Common myeloid progenitor, CD34-positive (primary cell): ENCODE measurements at places on chromosomes 4 and X.

DNA sequence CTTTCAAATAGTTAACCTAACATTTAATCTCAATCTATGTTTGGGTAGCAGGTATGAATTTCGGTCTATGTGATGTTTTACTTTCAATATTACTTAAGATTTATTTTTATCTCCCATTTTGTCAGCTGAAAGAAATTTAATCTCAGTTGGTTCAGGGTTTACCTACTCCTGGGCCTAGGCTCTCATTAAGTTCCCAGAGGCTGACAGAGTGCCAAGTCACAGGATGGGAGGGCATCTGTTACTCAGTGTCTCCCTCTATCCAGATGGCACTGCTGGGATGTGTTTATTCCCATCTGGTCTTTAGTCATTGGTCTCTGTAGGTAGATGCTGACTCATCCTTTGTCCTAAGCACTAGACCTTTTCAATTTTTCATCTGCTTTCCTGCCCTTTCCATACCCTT is 129.4 kb upstream of the ARSJ start:
- no peak for DNase-seq

GRCh38 chr4:102430461-102430910 is 70.7 kb upstream of the NFKB1 start:
- DNase-seq: no peak

DNA sequence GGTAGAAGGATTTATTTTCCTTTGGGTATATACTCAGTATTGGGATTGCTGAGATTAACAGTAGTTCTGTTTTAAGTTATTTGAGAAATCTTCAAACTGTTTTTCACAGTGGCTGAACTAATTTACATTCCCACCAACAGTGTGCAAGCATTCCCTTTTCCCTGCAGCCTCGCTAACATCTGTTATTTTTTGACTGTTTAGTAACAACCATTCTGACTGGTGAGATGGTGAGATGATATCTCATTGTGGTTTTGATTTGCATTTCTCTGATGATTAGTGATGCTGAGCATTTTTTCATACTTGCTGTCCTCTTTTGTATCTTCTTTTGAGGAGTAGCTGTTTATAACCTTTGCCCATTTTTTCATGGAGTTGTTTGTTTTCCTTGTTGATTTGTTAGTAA is 457.8 kb downstream of the TRAM1L1 start:
- no peak for DNase-seq

DNA sequence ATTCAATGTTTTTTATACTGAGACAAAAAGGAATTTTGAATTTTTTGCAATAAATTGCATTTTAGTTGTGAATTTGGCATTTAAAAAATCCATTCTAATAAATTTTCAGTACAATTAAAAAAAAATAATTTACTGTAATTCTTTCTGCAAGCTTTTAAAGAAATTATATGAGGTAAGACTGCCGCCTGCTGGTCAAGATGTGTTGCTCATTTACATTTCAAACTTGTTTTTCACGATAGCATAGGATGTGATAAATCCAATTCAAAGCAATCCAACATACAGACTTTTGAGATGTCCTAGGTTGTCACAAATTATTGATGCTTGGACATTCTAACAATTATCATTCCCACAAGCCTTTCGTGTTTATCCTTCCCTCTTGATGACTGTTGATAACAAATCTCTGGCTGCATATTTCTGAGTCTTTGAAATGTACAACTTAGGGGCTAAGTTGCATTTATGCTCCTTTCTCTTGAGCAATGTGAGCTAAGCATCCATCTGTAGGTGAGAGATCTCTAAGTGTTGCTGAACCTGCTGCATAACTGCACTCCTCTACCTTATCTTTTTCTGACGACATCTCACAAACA is 21.7 kb upstream of the MFAP3L start:
- DNase-seq: peak; percentile 91

GRCh38 chrX:115560978-115561604 is at the start of gene PLS3:
TSS of gene PLS3 (plus strand) at chrX:115561174. CDS start at chrX:115610251, 49,077 bp downstream.
- DNase-seq: peak; percentile 79

GRCh38 chr4:14824189-14824588 is 178.1 kb upstream of the CPEB2 start:
- no peak for DNase-seq

- no peak for DNase-seq
Observed at GRCh38 chrX:108541286-108541685, 101.6 kb downstream of the COL4A5 start.

DNA sequence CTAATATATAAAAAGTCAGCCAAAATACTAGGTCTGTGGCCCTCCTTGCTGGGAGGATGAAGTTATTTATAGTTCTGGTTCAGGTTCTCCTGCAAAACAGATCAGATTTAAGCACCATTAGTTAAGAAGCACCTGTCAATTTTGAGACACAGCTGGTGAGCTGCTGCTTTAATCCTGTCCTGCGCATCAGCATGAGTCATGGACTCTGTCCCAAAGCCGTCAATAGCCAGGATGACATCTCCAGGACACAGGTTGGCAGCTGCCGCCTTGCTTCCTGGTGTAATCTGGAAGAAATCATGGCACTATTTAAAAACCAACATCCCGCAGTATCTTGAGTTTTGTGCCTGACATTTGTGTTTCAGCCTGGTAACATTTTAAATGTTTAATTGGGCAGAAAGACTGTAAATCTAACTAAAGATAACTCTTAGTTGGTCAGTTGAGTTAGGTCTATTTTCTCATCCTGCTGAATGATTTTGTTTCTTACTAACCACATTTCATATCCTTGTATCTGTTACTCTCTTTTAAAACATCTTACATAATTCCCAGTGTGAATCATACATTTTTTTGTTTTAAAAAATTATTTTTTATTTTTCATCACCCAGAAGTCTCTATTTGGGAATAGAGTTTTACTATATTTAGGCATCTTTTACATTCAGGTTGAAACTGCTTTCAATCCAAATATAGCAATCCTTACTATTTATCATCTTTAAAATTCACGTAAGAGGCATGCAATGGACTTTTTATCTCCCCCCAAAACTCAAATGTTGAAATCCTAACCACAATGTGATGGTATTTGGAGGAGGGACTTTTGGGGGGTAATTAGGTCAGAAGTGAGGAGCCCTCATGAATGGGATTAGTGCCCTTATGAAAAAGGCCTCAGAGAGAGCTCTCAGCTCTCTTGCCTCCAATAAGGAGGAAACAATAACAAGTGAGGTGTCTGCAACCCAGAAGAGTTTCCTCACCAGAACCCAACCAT is 10.1 kb downstream of the PDLIM3 start:
- no peak for DNase-seq

GRCh38 chrX:136823175-136823574 is 42.4 kb upstream of the ARHGEF6 start:
- no peak for DNase-seq

GRCh38 chr4:55770662-55771061 is 48.9 kb upstream of the EXOC1L start:
- no peak for DNase-seq

DNA sequence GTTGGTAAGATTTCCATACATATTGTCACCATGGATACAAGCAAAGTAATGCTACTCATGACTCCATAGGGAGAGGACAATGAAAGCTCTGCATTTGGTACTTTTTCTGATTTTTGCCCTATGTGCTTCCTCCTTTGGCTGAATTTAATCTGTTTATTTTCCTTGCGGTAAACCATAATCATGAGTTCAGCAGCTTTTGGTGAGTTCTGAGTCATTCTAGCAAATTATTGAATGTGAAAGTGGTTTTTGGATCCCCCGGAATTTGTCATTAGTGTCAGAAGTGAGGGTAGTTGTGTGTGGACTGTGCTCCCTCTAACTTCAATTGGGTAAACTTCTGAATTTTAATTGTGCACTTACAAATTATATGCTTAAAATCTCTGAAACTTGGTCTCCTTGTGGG is 170.3 kb downstream of the MOSPD2 start:
- DNase-seq: no peak

DNA sequence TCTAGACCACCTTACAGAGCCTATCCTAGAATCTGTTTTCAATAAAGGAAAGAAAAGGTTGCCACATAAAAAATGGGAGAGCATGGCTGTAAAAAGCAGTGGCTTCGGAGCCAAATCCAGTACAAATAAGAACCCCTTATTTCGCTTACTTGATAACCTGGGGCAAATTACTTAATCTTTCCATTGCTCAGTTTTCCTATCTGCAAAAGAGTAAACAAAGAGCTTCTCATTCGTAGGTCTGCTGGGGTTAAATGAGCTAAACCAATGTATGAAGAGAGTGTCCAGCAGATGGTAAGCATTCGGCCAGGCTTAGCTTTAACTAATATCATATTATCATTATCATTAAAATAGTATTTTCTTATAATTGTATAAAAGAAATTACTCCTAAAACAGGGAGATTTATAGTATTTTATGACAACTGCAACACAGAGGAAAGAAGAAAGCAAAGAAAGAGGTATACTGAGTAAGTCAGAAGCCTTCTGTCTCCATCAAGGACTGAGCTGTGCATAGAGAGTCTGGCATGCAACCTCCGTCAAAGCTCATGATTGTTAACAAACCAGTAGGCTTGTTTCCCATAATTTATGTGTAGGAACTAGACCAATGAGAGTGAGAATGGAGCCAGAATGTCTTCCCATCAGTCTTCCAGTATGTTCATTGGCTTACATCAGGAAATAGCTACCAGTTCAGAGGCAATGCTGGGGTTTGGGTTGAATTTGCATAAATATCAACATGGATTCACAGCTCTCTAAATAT is 364.9 kb downstream of the UNC5C start:
- DNase-seq: no peak

DNA sequence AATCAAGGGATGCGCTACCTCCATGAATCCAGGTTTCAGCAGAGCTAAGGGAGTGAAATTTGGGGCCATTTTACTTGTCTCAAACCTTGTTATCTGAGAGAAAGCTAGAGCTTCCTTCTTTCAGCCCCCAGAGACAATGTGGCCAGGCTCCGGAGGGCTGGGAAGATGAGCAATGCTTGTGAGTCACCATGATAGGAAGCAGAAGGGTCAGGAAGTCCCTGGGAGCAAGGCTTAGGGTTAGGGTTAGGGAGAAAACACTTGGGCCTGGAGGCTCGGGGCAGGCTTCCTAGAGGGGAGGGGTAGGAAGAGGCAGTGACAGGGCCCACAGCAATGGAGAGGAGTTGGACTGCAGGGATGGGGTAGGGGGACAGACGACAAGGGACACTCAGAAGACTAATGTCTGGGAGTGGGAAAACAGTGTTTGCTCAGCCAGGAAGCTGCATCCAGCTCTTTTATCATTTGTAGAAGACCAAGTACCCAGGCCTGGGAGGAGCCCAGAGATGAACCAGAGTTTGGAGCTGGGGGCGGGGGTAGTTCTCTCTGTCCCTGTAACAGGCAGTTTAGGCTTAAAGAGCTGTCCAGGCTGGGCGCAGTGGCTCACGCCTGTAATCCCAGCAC is 16.4 kb upstream of the PORCN start:
- DNase-seq: no peak

GRCh38 chr4:154928640-154929257 is 147.7 kb downstream of the RBM46 start:
- peak; percentile 7 for DNase-seq

- no peak for DNase-seq
Observed at GRCh38 chr4:128980816-128981326, 112.5 kb downstream of the SCLT1 start.

- DNase-seq: peak; percentile 6
Observed at GRCh38 chr4:40577588-40578253, 51.9 kb downstream of the RBM47 start.

DNA sequence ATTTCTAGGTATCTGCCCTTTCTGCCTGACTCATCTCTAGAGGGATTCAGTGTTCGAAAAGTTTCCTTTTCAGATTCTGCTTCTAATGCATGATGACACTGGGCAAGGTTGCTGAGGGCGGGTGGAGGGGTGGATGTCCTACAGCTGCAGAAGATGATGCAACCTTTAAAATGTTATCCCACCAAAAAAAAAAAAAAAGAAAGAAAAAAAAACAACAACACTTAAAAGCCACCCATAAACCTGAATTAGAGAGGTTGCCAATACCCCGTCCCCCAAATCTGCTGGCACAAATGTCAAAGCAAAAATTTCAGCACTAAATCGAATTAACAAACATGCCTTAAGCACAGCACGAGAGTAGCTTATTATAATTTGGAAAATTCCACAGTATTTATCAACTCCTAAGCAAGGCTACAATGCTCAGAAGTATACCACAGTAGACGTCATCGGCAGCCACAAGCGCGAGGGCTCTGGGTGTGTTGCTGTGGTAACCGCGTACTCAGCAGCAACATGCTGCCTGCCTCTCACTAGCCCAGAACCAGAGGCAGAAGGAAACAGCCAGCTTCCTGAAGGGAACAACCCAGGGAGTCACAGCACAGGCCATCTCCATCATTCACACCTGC is 167.5 kb upstream of the MAP3K15 start:
- peak; percentile 93 for DNase-seq

GRCh38 chrX:74351760-74352159 is 47.8 kb downstream of the ZCCHC13 start:
- peak; percentile 21 for DNase-seq

GRCh38 chr4:176377780-176378179 is 58.0 kb downstream of the SPCS3 start:
- DNase-seq: no peak

DNA sequence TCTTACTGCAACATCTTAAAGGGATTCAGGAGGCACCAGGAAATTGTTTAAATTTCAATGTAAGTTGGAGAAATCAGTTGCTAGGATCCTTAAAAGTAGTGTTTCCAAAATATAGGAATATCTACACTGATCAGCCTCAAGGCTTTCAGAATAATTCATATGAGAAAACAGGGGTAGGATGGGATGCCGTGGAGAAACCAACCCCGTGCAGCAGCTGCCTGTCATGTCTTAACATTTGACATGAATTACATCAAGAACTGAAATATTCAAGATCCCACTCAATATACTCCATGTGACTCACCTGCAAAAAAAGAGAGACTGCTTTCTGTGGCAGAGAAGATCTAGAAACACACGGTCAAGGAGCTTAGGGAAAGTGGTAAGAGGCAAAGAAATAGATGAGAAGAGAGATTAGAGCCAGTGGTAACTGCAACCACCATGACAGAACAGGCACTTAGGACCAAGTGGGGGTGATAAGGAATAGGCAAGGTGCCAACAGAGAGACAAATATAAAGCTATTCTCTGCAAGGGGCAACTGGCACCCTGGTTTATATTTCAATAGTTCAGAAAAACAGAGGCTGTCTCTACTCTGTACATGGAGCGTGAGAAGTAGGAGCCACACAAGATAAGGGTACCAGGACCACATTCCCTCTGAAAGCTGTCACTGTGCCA is 64.0 kb downstream of the SLC39A8 start:
- peak; percentile 11 for DNase-seq

DNA sequence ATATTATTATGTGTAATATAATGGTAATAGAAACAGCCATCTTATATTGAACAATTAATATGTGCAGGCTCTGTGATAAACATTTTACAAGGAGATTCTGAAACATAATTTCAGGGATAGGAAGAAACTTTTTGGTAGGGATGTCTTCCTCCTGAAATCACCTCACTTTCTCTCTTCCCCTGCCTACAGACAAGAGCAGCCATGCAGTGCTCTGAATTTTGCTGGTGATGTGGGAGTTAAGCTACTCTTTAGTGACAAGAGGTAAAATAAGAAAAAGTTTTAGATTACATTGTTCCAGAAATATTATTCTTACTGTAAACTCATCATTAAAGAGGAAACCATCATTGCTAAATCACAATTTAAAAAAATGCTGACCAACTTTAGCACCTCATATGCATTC is 36.1 kb downstream of the LARP7 start:
- no peak for DNase-seq

GRCh38 chrX:88903989-88904718 is 157.1 kb downstream of the CPXCR1 start:
- DNase-seq: peak; percentile 33

- DNase-seq: no peak
Observed at GRCh38 chr4:158446106-158446505, 75.6 kb upstream of the RXFP1 start.

- no peak for DNase-seq
Observed at GRCh38 chr4:37066159-37066558, 178.4 kb upstream of the NWD2 start.
